Activated CD4-positive, alpha-beta T cell treated with anti-CD3 and anti-CD28 coated beads, Interleukin-2, amount 50 U/mL, for 24 hours (primary cell): ENCODE measurements at places on chromosomes 6 and 20.
A peak's percentile ranks its signal among the peaks of the same experiment; 100 is the strongest.

DNA sequence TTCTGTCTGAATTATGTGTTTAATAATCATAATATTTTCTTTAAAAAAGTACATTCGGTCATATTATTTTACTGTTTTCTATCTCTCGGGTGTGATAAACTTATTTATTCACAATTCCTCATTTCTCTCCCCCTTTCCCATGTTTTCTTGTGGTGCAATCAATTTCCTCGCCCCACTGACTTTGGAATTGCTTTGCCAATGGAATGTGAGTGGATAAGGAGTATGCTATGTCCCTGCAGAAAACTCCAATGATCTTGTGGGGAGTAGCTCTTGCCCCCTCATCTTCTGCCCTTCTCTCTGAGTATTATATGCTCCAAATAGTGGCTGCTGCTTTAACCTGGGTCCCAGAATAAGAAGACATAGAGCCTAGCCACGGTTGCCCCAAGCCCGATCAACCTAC lies 64.1 kb downstream of the HMGN3 start:
- no peak for DNase-seq

GRCh38 chr6:64683682-64684081 lies 1023.3 kb downstream of the EYS start:
- no peak for DNase-seq

GRCh38 chr20:17992224-17992637 lies 23.4 kb downstream of the MGME1 start:
- no peak for DNase-seq

DNA sequence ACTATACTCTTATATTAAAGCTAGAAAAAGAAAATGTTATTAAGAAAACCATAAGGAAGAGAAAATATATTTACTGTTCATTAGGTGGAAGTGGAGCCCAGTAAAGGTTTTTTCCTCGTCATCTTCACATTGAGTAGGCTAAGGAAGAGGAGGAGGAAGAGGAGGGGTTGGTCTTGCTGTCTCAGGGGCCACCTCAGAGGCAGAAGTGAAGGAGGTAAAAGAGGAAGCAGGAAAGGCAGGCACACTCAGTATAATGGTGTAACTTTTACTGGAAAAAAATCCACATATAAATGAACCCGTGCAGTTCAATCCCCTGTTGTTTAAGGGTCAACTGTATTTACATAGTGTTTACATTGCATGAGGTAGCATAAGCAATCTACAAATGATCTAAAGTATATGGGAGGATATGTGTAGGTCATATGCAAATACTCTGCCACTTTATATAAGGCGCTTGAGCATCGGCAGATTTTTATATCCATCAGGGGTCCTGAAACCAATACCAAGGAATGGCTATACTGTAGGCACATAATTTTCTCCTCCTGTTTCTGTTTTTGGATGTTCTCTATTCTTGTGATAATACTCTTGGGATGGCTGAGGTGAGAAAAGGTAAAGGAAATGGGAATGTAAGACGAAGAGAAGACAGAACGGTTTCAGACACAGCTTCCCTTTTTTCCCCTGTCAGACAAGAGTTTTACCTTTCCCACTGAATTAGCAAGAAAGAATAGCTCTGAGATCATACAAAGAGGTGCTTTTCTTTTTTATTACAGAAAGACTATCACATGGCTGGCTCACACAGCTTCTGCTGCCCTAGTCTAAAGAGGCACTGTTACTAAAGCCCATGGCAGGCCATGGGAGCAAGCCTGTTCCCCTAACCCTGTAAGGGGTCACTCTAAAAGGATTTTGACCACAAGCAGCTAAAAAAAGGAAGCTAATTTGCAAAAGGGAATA lies 59.9 kb downstream of the NUDT3 start:
- no peak for DNase-seq

GRCh38 chr6:25229671-25230321 lies 49.4 kb upstream of the CARMIL1 start:
- no peak for DNase-seq

- no peak for DNase-seq
These were observed 2.0 kb downstream of the TBX18 start for GRCh38 chr6:84762220-84763002.

DNA sequence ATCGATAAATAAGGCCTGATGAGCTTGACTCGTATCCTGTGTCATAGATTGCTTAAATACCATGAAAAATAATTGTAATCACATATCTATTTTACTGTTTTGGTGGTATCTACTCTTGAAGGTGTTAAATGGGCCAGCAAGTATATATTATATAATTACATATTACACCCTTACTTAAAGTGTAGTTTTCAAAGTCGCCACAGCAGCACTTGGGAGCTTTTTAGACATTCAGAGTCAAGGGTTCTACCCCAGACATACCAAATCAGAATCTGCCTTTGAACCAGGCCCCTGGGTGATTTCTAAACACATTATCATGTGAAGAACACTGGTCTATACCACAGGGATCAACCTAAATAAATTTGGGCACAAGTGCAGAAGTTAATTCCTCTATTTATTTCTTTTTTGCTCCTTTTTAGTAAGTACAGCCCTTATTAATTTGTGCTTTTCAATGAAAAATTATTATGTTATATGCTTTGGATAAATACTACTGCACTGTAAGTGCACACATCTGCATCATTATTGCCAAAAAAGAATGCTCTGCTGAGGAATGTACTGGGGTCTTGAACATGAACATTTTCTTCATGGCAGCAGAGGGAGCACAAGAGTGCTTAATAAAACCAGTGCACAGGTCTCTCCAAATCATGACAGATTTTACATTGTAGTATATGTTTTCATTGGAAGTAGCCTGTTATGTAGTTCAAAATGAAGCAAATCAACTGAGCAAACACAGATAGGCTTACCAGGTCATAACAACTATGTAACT lies 3.1 kb upstream of the ATXN1 start:
- no peak for DNase-seq

- DNase-seq = no peak
These were observed 155.2 kb downstream of the BTBD3 start for GRCh38 chr20:12072954-12073264.

GRCh38 chr20:48766961-48767960 lies 60.5 kb downstream of the PREX1 start:
- no peak for DNase-seq

DNA sequence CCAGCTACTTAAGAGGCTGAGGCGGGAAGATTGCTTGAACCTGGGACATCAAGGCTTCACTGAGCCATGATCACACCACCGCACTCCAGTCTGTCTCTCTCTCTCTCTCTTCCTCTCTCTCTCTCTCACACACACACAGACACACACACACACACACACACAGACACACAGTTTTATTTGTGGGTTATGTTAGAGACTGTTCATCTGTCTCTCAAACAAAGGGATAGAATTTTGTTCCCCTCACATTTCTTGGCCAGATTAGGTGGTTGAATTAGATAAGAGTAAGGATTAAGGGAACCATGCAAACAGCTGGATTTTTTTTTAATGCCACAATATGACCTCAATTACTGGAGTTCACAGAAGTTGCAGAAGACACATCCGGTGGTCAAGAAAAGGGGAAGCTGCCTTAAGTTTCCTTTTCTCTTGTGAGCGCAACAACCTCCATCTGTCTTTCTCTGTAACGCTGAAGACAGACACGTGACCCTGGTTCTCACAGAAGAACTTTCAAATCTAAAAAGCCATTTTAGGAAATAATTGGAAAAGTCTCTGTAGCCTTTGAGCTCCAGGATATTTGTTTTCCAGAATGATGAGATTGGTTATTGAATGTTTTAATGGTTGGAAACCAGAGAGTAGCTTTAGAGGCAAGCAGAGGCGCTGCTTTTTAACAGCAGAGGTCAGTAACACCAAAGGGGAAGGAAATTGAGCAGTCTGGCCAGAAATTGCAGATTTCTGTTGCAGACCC lies 32.9 kb upstream of the LGSN start:
- no peak for DNase-seq

DNA sequence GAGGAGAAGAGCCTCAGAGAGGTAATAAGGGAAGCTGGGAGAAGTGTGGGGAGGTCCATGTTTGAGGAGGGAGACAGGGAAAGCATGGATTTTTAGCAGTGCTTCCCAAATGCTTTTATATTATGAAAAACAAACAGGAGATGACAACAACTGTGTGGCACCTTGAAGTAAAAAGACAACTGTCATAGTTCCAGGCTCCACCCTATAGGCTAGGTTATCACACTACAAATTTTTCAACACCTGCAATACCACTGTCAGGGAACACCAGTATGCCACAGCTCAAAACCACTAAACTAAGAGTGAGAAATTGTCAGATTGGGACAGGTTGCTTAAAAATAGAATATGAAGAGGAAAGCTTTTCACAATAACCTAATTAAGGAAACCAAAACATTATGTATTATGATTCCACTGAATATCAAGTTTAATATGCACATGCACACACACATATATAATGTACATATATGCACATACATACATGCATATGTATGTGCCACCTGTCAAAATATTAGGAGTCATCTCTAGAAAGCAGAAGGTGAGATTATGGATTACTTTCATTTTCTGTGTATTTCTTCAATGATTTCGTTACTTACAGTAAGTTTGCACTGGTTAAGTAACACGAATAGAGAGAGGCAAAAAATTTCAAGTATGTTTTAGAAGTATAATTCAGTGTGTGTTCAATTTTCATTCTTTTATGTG lies 261.2 kb downstream of the PTPRK start:
- no peak for DNase-seq

GRCh38 chr6:14270925-14271788 lies 153.6 kb downstream of the CD83 start:
- no peak for DNase-seq

DNA sequence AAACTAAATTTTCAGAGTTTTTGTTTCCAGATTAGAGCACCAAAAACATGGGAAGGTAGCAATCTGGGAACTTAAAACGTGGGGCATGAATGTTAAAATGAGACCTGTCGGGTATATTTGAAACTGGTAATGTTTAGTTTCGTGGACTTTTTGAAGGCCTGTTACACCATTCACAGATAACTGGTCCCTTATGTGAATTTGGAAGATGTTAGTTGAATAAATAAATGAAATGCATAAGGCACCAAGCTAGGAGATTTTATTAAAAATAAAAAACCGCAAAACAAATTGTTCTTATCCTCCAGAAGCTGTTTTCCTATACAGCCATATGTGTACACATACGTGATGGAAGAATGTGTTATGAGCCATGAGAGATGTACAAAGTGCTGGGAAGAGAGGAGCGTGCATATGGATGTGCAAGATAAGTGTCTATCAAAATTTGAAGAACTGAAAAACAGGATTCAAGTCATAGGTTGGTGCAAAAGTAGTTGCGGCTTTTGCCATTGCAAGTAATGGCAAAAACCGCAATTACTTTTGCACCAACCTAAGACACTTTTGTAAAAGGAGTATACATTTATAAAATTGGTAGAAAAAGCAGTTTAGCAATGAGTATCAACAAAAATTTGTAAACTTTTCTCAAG lies 700 bp upstream of the MCUR1 start:
- DNase-seq = no peak

DNA sequence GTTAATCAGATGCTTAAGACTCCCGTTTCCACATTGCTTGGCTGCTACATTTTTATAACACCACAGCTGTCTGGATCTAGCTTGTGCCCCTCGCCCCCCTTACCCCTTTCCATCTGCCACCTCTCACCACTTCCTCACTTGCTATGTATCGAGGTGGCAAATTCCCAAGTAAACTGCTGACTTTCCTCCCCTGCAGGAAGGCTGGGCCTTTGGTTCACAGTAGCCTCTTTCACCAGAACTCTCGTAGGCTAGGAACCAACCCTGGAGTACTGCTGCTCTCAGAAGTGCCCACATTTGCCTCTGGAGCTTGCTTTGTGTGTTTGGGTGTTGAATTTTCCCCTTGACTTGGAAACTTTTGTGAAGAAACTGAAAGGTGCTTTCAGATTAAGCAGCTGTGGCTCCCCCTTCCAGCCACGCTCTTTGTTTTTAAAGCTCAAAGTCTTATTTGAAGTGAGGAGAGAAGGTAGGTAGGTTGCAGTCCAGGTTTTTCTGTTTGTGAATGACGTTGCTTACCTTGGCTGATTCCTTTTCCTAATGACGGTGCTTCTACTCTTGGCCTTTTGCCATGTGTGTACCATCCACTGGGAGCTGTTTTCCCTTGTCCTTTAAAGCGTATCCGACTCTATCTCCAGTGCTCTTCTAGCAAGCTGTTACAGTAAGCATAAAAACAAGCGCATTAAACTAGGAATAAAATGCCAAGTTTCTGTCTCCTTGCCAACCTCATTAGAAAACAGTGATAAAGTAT lies 90.4 kb downstream of the CARMIL1 start:
- DNase-seq = peak; percentile 36

DNA sequence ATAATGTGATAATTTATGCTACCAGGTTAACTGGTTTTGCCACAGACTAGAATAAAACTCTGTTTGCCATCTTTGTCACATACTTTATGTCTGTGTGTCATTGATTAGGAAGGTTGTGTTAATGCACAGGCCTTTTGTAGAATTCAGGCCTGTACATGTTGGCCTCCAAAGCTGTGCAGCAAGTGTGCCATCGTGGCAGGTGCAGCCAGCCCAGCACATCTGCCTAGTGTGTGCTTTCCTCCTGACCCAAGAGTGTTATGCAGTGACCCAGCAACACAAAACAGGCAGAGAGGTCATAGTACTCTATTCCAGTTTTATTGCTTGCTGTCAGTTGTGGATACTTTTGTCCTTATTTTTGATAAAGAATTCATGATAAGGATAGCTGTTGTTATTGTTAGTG lies 3.7 kb downstream of the MAP3K4 start:
- DNase-seq = no peak

DNA sequence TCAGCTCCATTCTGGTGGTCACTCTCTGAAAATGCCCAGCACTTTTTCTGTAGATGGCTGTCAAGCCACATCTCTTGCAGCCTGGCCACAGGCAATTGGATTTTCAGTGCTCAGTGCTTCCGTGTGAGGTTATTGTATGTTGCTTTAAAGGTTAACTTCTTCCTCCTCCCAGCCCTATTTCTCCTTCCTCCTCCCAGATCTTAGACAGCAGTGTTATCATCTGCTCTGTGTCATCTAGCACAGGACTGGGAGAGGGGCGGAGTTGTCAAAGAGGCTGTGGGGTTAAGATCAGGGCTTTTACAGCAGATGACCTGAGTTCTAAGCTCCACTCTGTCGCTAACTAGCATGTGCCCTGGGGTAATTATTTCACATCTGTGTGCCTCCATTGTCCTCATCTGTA lies 129.0 kb downstream of the PHACTR3 start:
- no peak for DNase-seq

DNA sequence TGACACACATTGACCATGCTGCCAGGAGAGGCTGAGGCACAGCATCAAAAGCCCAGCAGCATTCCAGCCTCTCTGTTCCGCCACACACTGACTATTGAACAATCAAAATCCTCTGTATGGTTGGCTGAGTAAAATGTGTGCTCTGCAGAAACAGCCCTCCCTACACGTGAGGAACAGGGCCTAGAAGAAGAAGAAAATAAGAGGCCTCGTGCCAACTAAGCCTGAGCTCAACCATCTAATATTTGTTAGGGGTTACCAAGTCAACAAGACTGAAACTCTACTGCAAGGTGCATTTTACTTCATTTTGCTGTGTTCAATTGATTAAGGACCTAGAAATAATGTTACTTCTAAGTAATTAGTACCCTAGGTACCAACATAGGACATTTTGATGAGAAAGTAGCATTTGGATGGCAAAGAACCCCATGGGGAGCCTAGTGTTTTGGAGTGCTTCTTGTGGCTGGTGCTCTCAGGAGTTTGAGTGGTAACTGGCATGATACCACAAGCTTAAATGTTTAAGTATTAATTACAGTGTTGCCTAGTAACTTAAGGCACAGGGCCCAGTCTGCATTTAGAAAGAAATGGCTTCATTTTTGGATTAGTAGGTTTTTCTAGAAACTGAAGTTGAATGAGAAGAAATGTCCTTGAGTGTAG lies 146.6 kb upstream of the PLN start:
- DNase-seq = no peak
